ENCODE measurements at places on chromosomes 2 and 18. TPM values are rescaled to one million over a fixed set of nuclear protein-coding genes. Genes with fewer than 3 reads are reported as not detected.

DNA sequence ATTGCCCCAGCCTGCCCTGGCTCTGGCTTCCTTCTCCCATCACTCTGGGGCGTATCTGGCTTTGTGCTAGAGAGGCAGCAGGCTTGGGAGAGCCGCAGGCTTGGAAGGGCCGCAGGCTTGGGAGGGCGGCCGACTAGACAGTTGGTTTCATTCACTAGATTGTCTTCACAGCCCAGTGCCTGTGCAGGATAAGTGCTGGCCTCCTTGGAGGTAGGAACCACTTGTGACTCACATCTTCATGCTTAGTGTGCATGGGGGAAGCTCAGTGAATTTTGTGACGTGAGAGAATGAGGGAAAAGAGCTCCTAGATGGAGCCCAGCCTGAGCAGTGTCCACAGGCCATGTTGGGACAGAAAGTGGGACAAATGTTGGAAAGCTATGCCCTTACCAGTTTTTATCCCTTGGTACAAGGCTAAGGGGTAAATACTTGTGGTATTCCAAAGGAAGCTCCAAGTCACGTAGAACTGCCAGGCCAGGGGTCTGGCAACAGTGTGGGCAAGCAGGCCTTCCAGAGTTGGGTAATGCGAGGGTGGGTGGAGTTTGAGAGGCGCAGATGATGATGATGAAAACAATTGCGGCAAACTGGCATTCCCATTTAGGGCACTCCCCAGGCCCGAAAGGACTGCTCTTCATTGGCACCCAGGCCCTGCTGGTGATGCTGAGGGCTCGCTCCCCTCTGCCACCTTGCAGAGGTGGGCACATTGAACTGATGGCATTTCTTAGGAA lies 100.1 kb downstream of the DDX1 start:
- DNase-seq: no peak

APCDD1 gene
- 10.1 TPM for total RNA-seq

GRCh38 chr18:21550510-21550970 lies 50.0 kb downstream of the ESCO1 start:
- no peak for DNase-seq

- no peak for DNase-seq
Observed at GRCh38 chr2:215003001-215003400, 135.4 kb downstream of the ABCA12 start.

Measured in gastrocnemius medialis (tissue), 4 donors.